ENCODE measurements at places on chromosomes 5 and 9.

DNA sequence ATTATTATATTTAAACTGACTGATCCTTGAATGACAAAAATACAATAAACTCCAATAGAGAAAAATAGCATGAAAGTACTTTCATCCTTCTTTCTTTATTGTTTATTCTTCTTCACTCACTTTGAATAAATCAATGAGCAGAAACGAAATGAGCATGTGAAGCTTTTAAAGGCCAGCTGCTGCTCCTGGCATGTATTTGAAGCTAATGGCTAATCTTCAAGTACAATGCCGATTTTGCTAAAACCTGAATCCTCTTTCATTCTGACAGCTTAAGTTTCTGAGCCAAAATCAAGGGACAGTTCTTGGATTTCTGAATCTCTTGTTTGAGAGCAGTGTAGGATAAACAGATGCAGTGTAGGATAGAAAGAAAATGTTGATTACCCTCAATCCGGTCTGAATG is 237.3 kb downstream of the CDH10 start:
- DNase-seq: no peak

DNA sequence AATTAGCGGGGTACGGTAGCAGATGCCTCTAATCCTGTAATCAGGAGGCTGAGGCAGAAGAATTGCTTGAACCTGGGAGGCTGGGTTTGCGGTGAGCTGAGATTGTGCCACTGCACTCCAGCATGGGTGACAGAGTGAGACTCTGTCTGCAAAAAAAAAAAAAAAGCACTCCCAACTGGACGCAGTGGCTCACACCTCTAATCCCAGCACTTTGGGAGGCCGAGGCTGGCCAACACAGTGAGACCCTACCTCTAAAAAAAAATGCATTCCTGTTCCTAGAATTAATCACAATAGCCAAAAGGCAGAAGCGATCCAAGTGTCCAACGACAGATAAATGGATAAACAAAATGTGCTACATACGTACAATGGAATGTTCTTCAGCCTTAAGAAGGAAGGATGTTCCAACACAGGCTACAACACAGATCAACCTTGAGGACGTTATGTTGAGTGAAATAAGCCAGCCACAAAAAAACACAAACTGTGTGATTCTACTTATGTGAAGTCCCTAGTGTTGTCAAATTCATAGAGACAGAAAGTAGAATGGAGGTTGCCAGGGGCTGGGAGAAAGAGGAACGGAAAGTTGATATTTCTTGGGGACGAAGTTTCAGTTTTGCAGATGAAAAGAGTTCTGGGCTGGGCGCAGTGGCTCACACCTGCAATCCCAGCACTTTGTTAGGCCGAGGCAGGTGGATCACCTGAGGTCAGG is 13.8 kb downstream of the FAM78A start:
- DNase-seq: no peak

DNA sequence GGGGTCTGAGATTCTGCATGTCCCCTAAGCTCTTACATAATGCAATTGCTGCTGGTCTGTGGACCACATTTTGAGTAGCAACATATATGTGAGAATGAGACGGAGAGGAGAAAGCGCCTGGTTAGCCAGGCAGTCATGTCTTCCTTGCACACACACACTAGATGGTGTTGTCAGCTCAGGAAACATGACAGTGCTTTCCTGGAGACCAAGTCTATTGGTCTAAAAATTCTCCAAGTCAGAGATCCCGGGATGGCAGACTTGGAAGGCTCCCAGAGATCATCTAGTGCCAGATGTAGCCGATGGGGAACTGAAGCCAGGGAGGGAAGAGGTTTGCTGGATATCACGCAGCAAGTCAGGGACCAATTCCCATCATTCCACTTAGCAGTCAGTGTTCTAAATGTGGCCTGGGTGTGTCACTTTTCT is 53.4 kb downstream of the GALNT12 start:
- no peak for DNase-seq

DNA sequence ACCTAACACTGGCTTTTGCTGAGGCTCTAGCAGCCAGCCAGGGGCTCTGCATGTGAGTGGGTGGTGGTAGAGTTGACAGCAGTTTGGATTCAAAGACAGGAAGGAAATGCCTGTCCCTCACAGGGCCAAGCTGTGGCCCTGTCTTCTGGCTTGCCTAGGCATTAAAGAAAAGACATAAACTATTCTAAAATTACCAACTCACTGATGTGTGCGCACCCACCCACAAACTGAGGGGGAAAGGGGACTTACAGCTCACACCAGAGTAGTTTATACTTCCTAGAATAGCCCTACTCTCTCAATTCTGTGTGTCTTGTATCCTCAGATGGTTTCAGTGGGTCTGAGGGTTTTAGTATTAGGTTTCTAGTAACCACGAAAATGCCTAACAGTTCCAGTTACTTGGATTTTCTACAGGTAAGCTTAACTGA is 18.3 kb upstream of the IL13 start:
- no peak for DNase-seq

GRCh38 chr5:61496860-61497259 is 164.8 kb downstream of the ZSWIM6 start:
- no peak for DNase-seq

DNA sequence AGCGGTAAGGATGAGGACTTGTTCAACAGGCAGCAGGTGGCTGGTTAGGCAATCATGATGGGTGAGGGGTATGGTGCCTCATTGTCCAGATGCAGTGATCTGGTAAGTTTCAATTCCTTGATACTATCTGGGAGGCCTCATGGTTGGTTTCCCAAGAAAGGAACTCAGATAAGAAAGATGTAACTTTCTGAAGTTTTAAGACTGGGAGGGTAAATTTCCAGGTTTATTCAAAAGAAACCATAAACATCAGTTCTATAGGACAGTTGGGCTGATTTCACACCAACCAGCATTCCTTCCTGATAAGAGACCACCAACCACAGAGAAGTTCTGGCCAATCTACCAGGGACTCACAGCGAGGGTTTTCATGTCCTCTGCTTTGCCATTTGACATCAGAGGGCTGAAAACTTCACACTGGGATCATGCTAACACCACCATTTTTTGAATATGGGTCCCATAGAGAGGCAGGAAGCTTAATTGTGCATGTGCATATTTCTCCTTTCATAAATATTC is 773 bp upstream of the AGGF1 start:
- DNase-seq: no peak

DNA sequence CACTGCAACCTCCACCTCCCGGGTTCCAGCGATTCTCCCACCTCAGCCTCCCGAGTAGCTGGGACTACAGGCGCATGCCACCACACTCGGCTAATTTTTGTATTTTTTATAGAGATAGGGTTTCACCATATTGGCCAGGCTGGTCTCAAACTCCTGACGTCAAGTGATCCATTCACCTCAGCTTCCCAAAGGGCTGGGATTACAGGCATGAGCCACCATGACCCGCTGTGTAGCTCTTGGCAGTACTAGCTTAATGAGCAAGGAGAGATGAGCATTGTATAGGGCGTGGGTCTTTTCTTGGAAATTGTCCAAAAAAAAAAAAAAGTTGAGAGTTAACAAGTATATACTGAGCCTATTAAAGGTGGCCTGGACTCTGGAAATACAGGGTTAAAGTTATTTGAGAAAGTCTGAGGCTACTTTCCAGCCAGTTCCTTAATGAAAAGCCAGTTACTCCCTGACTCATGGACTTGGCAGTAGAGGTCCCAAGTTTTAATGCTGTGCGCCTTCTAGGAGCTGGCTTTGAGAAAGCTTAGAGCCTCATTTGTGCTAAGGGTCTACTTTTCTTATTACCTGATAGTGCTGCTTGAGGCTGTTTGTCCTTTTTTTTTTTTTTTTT is 4.2 kb upstream of the FGF18 start:
- DNase-seq: no peak

All from activated T-cell treated with anti-CD3 and anti-CD28 coated beads for 1 hour (primary cell).